ENCODE measurements at places on chromosomes 2 and 18. TPM values are rescaled to one million over a fixed set of nuclear protein-coding genes. Genes with fewer than 3 reads are reported as not detected.

QPCT gene
- total RNA-seq: not detected

HOXD11 gene
- not detected for total RNA-seq

SETBP1 gene
- total RNA-seq: 3.7 TPM

ACKR3 gene
- total RNA-seq: 5.4 TPM

DNA sequence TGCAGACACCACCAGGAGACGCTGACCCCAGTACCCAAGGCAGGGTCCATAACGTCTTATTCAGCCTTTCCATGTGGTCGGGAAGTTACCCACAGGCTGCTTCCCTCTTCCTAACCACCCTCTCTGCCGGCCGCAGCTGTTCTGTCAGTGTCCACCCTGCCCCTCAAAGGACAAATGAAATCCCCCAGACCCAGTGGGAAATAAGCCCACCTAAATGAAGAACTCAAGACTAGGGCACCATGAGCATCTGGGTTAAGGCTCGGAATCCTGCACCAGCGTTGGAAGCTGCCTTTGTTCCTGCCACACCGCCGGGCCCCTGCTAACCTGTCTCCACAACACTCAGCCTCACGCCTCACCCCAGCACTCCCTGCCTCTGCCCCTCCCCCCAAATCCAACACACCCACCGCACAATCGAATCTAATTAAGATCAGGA lies 21.7 kb downstream of the BCL11A start:
- peaks cover 2% of the 10 kb centered on the region for H3K4me1 ChIP-seq
- no peaks in the 10 kb centered on the region for H3K36me3 ChIP-seq
- peaks cover 31% of the 10 kb centered on the region for H3K27me3 ChIP-seq
- no peak overlapping the region for H3K27ac ChIP-seq
- DNase-seq: no peak

SERPINB12 gene
- not detected for total RNA-seq

GRCh38 chr18:11419338-11419737 lies 190.1 kb upstream of the SLC35G4 start:
- H3K4me3 ChIP-seq: no peak overlapping the region
- no peak overlapping the region for H3K27ac ChIP-seq
- no peak for DNase-seq
- H3K4me1 ChIP-seq: no peaks in the 10 kb centered on the region
- H3K27me3 ChIP-seq: no peaks in the 10 kb centered on the region

GRCh38 chr18:69557282-69557681 lies 156.6 kb downstream of the DOK6 start:
- DNase-seq: no peak
- H3K4me3 ChIP-seq: no peak overlapping the region
- H3K27me3 ChIP-seq: peaks cover 3% of the 10 kb centered on the region
- H3K27ac ChIP-seq: no peak overlapping the region

DNA sequence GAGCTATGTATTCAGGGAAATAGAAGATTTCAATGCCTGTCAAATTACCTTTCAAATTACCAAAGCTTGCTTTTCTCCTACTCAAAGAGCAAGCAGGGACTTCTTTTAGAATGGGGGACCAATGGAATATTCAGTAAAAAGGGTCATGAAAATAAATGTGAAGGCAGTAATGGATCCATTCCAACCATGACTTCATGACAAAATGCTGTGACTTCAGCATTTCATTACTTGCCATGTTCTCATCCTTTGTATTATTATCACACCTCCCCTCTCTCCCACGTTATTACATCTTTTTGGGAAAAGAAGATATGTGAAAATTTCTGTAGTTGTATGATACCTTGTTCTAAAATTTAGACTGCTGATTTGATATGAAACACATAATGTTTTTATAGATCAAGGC lies 864.0 kb upstream of the FSHR start:
- H3K4me1 ChIP-seq: no peaks in the 10 kb centered on the region
- H3K36me3 ChIP-seq: no peaks in the 10 kb centered on the region
- no peak overlapping the region for H3K27ac ChIP-seq

DNA sequence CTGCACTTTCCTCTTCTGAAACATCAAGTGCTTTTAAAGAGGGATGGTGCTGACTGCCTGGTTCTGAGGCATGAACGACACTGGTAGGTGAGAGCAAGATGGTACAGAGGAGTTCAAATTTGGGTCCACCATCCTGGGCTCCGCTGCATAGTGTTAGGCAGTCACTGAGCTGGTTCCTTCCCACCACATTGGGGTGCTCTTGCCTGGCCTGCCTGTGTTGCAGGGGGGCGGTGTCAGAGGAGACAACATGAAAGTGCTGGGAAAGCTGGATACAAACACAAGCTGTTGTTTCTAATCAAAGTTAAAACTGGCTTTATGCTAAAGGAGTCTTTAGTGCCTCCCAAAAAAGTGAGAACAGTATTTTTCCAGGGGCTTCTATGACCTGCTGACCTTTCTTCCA lies 258.1 kb downstream of the GBX2 start:
- no peak overlapping the region for H3K4me3 ChIP-seq
- H3K27me3 ChIP-seq: no peaks in the 10 kb centered on the region
- no peak for DNase-seq
- H3K4me1 ChIP-seq: no peaks in the 10 kb centered on the region
- no peaks in the 10 kb centered on the region for H3K36me3 ChIP-seq

DNA sequence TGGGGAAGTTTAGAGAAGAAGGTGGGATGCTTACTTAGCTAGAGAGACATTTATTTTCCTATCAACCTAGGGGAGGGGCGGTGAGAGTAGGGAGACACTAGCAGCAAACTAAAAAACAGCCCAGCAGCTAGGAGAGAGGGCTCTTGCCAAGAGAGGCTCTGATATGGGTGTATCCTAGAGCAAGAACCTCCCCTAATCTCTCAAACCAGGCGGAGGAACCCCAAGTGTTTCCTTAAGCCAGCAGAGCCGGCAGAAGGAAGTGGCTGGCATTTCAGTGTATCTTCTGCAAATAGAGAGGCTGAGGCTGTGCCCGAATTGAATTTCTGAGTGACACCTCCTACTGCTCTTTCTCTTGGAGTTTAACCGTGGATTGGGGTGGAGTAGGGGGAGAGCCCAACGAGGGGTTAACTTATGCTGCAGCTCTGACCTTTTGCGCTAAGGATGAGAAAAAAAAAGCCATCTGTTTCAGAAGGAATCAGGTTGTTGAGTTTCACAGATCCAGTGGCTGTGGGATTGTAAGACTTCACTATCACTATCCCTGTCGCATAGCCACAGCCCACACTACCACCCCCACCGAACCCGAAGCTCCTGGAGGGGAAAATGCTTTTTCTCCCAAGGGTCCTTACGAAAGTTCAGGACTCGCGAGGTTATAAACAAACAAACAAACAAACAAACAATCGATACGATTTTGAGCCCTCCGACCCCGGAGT lies 1.4 kb downstream of the ST8SIA5 start:
- DNase-seq: no peak
- H3K27ac ChIP-seq: no peak overlapping the region
- H3K36me3 ChIP-seq: no peaks in the 10 kb centered on the region
- peaks cover 58% of the 10 kb centered on the region for H3K27me3 ChIP-seq
- peaks cover 29% of the 10 kb centered on the region for H3K4me1 ChIP-seq

HOXD10 gene
- not detected for total RNA-seq

DNA sequence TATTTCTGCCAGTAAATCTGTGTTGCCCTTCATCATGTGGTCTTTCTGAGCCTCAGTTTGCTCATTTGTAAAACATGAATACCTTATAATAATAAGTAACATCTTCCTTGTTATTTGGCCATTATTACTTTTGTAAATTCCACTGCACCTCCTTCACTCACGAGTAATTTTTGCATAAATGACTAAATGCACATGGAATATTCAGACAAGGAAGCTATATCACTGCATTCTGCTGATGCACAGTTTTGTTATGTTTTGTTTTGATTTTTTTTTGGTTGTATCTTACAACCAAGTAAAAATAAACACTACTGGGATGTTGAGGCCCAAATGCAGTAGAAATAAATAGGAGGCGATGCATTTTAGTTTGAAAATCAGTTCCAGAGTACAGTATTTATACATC lies 185.3 kb upstream of the POU3F3 start:
- no peaks in the 10 kb centered on the region for H3K4me1 ChIP-seq
- no peak overlapping the region for H3K4me3 ChIP-seq
- H3K27ac ChIP-seq: no peak overlapping the region
- DNase-seq: no peak
- H3K27me3 ChIP-seq: no peaks in the 10 kb centered on the region

- H3K4me3 ChIP-seq: no peak overlapping the region
- no peaks in the 10 kb centered on the region for H3K36me3 ChIP-seq
- H3K4me1 ChIP-seq: no peaks in the 10 kb centered on the region
- H3K27me3 ChIP-seq: peaks cover 7% of the 10 kb centered on the region
- H3K27ac ChIP-seq: no peak overlapping the region
- DNase-seq: no peak
Observed at GRCh38 chr2:236883819-236884218, 201.9 kb upstream of the COPS8 start.

DNA sequence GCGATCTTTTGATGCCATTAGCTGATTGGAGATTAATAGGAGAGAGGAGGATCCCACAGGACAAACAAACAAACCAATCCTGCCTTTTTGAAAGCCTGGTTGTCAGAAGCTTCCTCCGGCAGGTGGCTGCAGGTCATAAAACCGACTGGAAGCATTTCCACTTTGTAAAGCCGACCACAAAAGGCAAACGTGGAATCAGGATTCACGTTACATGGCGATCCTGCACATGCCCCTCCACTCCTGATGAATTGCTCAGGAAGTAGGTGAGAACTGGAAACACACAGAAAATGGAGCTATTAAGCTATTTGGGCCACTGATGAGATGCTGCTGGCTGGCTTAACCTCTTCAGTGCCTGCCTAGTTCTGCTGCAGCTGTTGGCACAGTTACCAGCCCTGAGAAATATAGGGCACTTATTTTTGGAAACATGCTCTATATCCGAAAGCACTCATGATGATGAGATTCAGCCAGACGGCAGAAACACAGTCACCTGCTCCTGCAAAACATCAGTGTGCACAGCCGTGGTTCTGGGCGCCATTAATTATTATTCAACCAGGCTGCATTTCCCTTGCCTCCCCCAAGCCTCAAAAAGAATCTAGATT lies 110.3 kb upstream of the ST6GAL2 start:
- H3K27ac ChIP-seq: no peak overlapping the region
- no peaks in the 10 kb centered on the region for H3K27me3 ChIP-seq
- no peak for DNase-seq
- no peaks in the 10 kb centered on the region for H3K4me1 ChIP-seq

Measured in activated CD4-positive, alpha-beta T cell treated with anti-CD3 and anti-CD28 coated beads, Interleukin-2, amount 10 ng/mL, durations not matched to agents 7 days and 5 days (primary cell).